H4 (cell line): ENCODE measurements at places on chromosomes 16 and 17.

- peak; percentile 57 for DNase-seq
These were observed 273.1 kb upstream of the CCL2 start for GRCh38 chr17:33981711-33982601.

- DNase-seq, result no peak
These were observed 83.5 kb downstream of the FTO start for GRCh38 chr16:53787423-53787822.

- no peak for DNase-seq
These were observed 6.5 kb downstream of the FMNL1 start for GRCh38 chr17:45227926-45228762.

DNA sequence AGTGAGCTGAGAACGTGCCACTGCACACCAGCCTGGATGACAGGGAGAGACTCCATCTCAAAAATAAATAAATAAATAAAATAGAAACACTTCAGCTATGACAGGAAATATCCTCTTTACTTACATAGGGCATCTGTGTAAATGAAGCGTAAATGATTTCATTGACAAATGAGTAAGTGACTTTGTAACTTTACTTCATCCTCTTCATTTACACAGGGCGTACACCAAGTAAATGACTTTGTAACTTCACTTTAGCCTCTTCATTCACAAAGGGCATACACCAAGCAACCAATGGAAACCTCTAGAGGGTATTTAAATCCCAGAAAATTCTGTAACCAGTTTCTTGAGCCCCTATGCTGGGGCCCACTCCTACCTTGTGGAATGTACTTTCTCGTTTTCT, 16.2 kb upstream of the KLHDC4 start:
- no peak for DNase-seq

GRCh38 chr17:16352667-16353316, 477 bp downstream of the CENPV start:
- DNase-seq, result no peak

GRCh38 chr17:12591021-12591735, 74.5 kb upstream of the MYOCD start:
- no peak for DNase-seq

DNA sequence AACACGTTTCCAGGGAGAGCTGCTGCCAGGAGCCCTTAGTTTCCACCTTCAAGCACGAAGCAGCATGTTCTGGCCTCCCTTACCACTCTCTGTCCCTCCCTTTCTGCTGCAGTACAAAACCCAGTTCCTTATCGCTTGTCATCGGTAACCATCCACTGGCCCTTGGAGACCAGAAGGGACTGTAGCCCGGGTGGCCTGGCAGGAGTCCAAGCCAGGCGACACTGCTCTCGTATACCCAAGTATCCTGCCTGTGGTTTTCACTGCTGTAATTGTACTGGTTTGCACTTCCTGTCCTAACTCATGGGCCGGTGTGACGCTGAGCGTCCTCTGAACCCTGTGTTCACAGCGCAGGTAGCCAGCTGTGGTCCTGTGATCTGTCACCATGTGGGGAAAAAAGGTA, 81.1 kb downstream of the MAF start:
- peak; percentile 38 for DNase-seq

- DNase-seq, result peak; percentile 32
These were observed 968.1 kb downstream of the CDH11 start for GRCh38 chr16:64153718-64154117.

- DNase-seq, result no peak
These were observed 47.2 kb downstream of the ABCC1 start for GRCh38 chr16:15996432-15997109.

DNA sequence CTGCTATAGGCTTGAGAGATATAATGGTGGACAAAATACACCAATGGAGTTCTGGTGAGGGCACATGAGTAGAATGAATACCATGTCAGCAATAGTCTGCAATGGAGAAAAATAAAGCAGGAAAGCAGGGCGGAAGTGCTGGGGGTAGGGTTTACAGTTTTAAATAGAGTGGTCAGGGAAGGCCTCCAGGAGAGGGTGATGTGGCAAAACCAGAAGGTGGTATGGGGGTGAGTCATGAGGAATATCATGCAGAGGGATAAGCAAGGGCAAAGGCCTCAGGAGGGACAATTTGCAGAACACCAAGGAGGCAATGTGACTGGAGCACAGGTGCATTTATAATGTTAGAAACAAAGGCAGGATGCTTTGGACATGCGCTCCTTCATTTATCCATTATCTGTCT, 102.0 kb downstream of the ITFG1 start:
- DNase-seq, result peak; percentile 36

DNA sequence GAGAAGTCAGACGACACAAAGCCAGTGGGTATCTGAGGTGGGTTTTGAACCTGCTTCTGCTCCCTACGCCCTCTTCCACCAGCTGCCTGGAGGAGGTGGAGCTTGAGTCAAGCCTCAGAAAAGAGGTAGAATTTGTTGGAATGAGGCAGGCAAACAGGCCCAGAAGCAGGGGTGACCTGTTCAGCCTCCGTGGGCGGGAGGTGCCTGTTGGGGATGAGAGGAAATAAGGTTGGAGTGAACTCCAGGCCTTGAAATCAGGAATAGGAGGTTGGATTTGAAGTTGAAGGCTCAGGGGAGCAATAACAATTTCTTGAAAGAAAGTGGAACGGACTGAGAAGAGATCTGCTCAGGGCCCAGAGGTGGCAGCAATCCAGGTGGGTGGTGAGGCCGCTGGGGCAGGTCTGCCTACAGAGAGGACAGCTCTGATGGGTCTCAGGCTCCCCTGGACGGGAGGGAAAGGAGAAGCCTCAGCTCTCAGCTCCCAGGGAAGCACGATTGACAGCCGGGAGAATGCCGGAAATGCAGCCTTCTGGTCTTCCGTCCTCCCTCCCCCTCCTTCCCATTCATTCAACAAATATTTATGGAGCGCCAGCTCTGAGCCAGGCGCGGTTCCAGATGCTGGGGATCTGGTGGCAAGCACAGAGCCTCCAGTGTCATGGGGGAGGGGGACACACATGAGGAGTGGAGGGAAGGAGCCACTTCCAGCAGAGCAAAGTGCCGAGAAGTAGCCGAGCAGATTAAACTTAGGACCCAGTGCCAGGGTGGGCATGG, 61.9 kb upstream of the CIBAR2 start:
- DNase-seq, result peak; percentile 83

DNA sequence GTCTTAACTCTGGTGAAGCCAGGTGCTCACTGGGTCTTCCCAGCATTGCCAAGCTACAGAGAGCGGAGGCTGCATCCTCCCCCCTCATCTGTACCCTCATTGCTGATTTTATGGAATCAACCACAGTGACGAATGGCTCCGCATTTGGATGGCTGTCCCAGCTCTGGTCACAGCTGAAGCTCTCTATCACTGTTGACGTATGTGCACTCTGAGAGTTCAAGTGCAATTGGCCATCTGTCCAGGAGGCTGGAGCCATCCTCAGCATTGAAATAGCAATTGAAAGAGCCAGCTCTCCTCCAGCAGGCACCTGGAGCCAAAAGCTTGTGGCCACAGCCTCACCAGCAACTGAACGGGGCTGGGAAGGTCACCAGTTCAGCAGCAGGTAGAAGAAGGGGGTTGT, 494.1 kb downstream of the TMEM114 start:
- no peak for DNase-seq

- no peak for DNase-seq
These were observed 17.8 kb downstream of the CDH16 start for GRCh38 chr16:66900721-66901441.

- DNase-seq, result no peak
These were observed 209.0 kb downstream of the ZFHX3 start for GRCh38 chr16:72838951-72839350.

GRCh38 chr17:17552351-17553216, 38.9 kb downstream of the PEMT start:
- DNase-seq, result no peak

DNA sequence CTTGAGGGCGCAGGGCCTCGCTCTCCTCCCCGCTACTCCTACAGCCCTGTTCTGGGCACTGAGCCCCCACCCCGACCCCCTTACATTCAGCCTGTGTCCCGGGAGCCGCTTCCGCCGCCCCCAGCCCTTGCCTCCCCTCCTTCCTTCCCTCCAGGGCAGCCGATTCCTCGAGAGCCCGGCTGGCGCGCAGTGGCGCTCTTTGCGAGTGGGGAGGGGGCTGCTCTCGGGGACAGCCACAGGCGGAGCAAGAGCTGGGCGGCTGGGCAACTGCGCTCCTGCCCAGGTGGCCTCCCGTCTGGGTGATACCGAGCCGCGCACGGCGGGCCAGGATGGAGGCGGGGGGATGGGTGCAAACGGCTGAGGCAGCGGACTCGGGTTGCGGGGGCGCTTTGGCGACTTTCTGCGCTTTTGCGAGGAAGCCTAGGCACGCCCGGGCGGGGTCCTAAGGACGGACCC, 1.2 kb downstream of the MMP15 start:
- no peak for DNase-seq

- no peak for DNase-seq
These were observed 3.5 kb upstream of the ABR start for GRCh38 chr17:1183171-1183873.

DNA sequence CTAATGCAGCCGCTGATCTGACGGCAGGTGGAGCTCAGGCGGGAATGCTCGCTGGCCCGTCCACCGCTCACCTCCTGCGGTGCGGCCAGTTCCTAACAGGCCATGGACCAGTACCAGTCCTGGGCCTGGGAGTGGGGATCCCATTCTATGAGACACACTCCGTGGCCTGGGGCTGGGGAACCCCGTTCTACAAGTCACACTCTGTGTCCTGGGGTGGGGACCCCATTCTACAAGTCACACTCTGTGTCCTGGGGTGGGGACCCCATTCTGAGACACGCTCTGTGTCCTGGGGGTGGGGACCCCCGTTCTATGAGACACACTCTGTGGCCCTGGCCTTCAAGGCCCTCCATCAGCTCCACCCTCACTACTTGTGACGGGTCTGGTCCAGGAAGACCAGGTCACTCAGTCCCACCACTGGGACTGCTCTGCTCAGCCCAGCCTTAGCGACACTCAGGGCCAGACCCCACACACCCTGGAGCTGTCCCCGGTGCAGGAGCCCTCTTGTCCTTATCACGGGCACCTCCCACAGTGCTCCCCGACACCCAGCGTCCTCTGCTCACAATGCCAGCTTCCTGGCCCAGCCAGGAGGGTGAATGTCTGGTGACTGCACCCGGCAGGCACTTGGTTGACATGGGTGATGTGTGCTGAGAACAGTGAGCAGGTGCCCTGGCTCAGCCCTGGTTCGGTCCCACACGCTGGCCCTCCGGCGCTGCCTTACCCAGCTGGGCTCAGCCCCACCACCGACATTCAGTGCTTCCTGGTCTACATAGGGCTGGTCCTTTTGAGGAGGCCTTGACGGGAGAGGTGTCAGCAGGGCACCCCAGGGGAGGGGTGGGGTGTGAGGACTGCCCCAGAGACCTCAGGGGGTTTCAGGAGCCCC, 89.1 kb downstream of the TBC1D16 start:
- no peak for DNase-seq

GRCh38 chr17:57785022-57785421, 39.9 kb upstream of the CCDC182 start:
- DNase-seq, result no peak

DNA sequence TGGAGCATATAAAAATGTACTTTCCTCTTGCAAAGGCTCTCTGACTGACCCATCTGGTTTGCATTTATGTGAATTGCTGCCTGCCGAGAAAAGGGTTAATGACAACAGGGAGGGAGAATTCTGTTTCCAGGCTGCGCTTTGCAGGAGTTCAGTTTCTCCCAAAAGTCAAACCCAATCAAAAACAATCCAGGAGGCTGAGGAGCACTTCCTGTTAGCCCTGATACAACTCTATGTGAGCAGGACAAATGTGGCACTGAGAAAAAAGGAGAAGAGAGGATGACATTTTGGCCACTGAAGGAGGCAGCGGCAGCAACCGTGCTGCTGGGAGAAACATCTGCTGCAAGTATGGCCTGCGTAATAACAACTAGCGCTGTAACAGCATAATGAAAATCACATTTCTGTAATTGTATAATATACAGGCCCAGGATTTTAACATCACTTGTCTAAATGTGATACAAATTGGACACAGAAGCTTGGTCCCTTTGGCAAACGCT, 26.8 kb upstream of the ELAC2 start:
- DNase-seq, result no peak

- DNase-seq, result peak; percentile 44
These were observed 641.3 kb downstream of the KCNJ2 start for GRCh38 chr17:70810609-70811008.

GRCh38 chr17:49629447-49629846, 48.5 kb downstream of the SPOP start:
- DNase-seq, result no peak

GRCh38 chr16:76108460-76108859, 168.7 kb upstream of the CNTNAP4 start:
- no peak for DNase-seq

GRCh38 chr17:72943826-72944689, 148.4 kb downstream of the SLC39A11 start:
- DNase-seq, result no peak

- no peak for DNase-seq
These were observed 29.6 kb upstream of the SHISA9 start for GRCh38 chr16:12871784-12872183.

GRCh38 chr17:11144358-11145233, 96.4 kb upstream of the SHISA6 start:
- DNase-seq, result peak; percentile 67

DNA sequence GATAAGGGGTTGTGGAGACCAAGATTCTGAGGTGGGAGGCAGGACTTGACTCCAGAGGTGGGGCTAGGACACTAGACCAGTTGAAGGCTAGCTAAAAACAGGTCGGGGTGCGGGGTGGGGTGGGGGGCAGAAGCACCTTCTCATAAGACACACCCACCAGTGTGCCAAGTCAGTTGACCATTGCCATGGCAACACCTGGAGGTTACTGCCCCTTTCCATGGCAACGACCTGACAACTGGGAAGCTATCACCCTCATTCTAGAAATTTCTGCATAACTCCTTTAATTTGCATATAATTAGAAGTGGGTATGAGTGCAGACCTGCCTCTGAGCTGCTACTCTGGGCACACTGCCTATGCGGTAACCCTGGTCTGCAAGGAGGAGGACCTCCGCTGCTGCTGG, 53.9 kb upstream of the ALOX12 start:
- DNase-seq, result no peak

DNA sequence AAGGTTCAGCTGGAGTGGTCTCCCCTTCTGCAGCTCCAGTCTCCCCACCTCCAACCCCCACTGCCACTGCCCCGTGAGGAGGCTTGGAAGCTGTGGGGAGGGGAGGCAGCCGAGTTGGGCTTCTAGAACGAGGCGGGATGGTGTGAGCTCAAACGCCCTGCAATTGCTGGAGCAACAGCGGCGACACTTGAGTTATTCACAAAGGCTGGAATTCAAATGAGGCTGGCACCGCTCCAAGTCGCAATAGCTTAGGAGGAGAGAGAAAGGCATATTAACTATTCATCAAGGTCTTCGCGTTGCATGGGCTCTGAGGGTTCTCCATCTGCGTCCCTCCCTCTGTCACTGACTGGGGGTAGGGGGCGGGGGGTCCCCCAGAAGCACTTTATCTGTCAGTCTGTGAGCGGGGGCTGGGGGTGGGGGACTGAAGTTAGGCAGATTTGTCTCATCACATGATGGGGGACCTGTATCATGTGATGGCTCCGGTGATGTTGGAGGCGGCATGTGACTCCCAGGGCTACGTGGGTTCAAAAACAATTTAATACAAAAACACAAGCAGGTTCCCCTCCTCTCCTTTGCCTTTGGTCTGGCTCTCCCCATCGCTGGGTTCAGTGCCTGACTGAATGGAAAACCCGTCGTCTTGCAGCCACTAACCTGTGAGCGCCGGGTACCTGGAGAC, 70.5 kb downstream of the RBBP6 start:
- DNase-seq, result no peak

- no peak for DNase-seq
These were observed 4.9 kb downstream of the NR1D1 start for GRCh38 chr17:40095351-40095943.

- no peak for DNase-seq
These were observed 144.9 kb downstream of the SOCS1 start for GRCh38 chr16:11111150-11111549.

- DNase-seq, result no peak
These were observed 383.6 kb downstream of the UTP18 start for GRCh38 chr17:51643702-51644490.
